ENCODE measurements at places on chromosomes 4 and X.

DNA sequence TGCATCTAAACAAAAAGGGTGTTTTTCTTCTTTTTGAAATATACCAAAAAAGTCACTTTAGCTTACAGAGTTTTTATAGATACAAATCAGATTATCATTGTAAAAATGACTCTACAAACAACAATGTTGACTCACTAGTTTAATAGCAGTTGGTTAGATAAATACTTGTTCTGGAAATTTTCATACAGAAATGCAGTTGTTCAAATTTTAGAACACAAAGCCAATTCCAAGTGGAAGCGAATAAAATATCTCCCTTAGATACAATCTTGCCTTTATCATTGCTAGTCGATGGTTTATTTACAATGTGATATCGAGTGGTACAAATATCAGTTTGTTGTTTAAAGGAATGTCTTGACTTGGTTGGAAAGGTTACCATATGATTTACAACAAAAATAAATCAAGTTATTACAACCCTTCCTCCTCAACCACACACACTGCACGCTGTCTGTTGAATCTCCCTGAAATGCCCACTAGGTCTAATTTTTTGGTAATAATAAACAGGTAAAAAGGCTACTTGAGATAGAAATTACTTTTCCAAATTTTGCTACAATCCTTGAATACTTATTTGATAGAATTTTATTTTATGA lies 114.8 kb downstream of the CDS1 start:
- no peak for DNase-seq

DNA sequence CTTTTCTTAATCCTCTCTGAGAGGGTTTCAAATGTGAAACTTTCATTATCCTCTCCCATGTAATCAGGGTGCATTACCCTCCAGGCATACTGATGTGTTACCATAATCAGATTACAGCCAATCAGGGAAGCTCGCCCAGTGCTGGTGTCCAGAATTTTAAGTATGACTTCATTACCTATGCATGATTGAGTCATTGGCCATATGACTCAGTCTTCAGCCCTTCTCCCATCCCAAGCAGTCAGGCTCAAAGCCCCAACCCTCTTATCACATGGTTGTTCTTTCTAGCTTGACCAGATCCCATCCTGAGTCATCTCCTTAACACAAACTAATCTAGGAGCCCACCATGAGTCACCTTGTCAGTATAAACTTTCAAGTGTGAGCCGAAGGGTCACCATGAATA lies 1668.1 kb upstream of the AGA start:
- no peak for DNase-seq

DNA sequence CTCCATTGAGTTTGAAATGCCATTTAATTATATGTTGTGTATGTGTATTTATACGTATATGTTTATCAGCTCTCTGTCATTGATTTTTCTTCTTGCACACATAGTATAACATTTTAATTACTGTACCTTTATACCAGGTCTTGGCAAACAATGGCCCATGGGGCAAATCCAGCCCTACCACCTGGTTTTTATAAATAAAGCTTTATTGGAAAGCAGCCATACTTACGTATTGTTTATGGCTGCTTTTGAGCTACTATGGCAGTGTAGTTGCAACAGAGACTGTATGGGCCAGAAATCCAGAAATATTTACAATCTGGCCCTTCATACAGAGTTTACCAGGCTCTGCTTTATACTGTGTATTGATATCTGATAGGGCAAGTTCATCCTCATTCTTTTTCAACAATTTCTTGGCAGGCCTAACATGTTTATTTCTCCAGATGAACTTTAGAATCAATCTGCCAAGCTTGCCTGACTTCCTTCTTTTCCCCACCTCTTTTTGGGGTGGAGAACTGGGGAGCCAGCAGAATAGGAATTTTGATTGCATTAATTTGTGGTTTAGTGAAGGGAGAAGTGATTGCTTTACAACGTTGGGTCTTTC lies 15.8 kb downstream of the DCUN1D4 start:
- no peak for DNase-seq

DNA sequence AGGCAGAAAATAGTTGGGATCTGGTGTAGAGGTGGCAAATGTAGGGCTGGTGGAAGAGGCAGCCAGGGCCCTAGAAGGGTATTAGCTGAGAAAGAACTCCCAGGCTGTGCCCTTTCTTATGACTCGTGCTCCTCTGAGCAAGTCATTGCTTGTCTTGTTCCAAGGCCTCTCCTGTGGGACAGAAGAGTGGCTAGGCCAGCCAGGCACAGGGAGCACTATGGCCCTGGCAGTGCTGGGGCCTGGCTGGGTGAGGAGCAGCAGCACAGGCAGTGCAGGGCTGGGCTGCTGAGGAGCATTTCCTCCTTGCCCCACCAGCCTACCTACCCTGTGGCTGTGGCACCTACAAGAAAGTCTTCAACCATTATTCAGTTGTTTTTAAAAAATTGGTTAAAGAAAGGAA lies 298.5 kb upstream of the NR3C2 start:
- no peak for DNase-seq

DNA sequence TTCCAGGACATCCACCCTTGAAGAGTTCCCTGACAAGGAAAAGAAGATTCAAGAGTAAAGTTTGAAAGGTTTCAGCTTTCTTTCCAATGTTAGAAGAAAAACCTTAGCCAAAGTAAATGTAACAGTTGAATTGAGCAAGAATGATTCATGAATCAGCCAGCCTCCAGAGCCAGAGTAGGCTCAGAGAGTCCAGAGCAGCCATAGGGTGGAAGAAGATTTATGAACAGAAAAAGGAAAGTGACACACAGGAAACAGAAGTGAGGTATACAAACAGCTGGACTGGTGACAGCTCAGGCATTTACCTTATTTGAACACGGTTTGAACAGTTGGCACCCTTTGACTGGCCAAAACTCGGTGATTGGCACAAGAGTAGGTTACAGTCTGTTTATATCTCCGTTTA lies 63.2 kb downstream of the QDPR start:
- DNase-seq: no peak

DNA sequence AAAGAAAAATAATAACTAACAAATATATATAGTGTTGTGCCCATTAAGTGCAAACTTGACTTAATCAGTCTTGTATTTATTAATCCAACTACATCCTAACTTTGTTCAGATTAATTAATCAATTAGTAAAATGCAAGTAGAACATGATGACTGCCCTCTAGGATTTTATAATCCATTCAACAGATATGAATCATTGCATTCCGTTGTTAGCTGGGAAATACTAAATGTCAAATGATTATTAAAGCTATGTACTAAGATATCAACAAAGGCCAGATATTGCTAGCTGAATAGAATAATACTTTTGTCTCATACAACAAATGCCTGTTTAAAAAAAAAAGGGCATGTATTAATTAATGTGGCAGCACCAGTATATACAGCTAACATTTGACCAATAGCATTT lies 1366.3 kb downstream of the STIM2 start:
- no peak for DNase-seq

DNA sequence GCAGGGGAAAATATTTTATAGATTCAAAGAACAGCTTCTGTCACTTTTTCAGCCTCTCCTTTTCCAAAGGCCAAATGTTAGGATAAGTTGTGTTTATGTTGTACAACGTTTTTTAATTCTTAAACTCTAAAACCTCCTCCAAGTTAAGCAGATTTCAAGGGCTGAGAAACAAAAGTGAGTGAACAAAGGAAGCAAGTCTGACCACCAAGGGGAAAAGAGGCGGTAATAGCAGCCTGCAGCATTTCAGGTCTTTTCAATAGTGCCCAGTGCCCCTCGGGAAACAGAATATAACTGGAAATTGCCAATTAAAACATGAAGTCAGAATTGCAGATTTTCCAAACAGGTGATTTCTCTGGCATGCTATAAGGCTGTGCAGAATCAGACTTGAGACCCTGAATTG lies 510.0 kb upstream of the HTR2C start:
- DNase-seq: no peak

GRCh38 chrX:129780441-129781105 lies 824 bp downstream of the SASH3 start:
- no peak for DNase-seq

DNA sequence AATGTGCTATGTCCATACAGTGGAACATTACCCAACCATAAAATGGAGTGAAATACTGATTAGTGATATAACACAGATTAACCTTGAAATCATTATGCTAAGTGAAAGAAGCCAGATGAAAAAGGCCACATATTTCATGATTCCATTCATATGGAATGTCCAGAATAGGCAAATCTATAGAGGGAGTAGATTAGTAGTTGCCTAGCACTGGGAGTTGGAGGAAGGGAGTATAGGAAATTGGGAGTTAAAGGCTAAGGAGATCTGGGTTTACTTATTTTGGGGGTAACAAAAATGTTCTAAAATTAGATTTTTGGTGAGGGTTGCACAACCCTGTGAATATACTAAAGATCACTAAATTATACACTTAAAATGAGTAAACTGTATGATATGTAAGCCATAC lies 26.8 kb downstream of the ENOX2 start:
- DNase-seq: no peak

DNA sequence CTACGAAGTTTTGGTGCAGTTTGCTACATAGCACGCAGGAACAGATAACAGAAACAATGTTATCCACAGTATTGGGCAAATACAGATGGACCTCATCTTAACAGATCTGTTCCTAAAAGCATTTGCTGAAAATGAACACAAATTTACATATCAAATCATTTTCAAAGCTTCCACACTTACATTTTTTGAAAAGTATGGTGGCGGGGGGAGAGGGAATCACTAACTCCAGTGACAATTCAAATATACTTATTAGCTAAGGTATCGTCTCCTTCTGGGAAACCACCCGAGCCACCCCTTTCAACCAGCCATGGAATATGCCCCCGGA lies 175.0 kb downstream of the NSUN7 start:
- DNase-seq: no peak

Measured in iPS DF 19.7 (cell line).